Psoas muscle (tissue), 8 donors: ENCODE measurements at places on chromosomes 1 and 21.

DNA sequence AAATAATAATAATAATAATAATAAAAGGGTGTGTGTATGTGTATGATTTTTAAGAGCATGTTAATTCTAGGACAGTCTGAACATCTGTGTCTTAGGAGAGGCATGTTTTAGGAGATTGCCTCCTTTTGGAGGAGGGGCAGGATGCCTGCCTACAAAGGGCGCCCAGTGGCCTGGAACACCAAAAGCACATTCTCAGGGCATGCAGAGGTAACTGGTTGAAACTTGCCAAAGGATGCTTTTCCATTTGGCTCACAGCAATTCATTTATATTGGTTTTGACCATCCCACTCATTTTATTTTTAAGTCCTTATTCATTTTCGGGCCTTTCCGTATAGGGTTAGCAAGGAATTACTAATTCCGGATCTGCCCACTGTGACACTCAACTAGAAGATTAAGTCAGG is 21.1 kb upstream of the LAMC2 start:
- no peak for DNase-seq

DNA sequence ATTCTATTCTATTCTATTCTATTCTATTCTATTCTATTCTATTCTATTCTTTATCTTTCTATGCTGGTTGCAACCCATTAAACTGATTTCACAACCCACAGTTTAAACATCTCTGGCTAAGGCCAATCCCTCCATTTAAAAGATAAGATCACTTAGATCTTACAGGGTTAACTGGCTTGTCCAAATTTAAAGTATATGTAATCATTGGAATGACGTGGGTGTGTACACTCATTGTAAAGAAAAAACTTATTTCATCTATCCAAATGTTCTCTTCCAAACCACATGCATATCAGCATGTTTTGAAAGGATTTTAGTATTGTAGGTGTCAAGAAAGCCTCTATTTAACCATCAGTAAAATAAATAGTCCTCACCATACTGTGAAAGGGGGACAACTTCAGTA is 299.6 kb upstream of the RUNX1 start:
- DNase-seq: no peak

DNA sequence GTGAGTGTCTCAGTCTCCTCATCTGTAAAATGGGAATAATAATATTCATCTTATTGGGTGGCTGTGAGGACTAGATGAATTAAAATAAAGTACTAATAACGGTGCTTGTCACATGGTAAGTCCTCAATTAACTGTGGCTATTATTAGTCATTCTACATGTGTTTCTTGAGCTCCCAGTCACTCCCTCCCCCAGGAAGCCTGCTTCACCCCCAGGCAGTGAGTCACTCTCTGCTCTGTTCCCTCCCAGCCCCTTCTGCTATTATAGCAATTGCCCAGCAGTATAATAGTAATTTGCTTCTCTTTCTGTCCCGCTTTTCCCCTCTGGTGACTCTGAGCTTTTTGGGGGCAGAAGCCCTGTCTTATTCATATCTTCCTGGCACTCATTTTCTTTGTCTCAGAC is 102.0 kb downstream of the BEND5 start:
- DNase-seq: no peak

- DNase-seq: no peak
Observed at GRCh38 chr1:30195424-30196134, 527.8 kb downstream of the MATN1 start.

- DNase-seq: no peak
Observed at GRCh38 chr1:65942476-65942875, 149.8 kb downstream of the PDE4B start.

- DNase-seq: no peak
Observed at GRCh38 chr1:167987174-167987573, 50.3 kb upstream of the MPC2 start.

DNA sequence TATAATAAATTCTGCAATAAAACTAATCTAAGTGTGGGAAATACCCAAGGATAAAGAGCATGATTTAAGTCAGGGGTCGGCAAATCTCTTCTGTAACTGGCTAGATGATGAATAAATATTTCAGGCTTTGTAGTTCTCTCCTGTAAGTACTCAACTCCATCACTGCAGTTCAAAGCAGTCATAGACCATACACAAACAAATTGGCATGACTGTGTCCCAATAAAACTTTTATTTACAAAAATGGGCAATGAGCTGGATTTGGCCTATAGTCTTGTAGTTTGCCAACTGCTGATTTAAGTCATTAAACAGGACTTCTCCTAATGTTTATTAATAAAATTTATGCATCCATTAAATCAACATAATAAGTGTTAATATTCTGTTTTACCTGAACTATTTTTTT is 49.4 kb downstream of the EDEM3 start:
- no peak for DNase-seq
